ENCODE measurements at places on chromosomes 4 and X.

GRCh38 chr4:73897380-73898136, 28.4 kb downstream of the CXCL1 start:
- DNase-seq = no peak
- no peaks in the 10 kb centered on the region for H3K4me1 ChIP-seq
- H3K27me3 ChIP-seq = no peaks in the 10 kb centered on the region
- no peak overlapping the region for H3K27ac ChIP-seq

GRCh38 chr4:152095701-152096070, 334.9 kb upstream of the GATB start:
- DNase-seq = no peak
- H3K36me3 ChIP-seq = no peaks in the 10 kb centered on the region
- H3K27ac ChIP-seq = no peak overlapping the region
- no peaks in the 10 kb centered on the region for H3K27me3 ChIP-seq

DNA sequence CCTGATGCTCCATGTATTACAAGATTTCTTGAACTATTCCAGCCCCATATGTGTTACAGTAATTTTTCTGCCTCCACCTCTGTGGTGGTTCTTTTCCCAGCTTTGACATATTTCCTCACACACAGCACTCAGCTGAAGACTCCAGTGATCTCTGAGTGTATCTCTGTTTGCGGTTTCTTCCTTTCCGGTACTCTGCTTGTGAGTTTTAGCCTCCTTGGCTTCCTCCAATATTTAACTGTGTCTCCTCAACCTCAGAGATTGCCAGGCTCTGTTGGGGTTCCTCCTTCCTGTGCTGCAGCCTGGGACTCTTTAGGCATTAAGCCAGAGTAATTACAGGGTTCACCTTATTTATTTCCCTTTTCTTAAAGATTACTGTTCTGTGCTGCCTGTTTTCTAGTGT, 73.2 kb downstream of the NFKB1 start:
- H3K27ac ChIP-seq = no peak overlapping the region
- H3K4me3 ChIP-seq = no peak overlapping the region
- no peaks in the 10 kb centered on the region for H3K27me3 ChIP-seq
- H3K36me3 ChIP-seq = peaks cover 3% of the 10 kb centered on the region
- H3K4me1 ChIP-seq = no peaks in the 10 kb centered on the region
- DNase-seq = no peak

DNA sequence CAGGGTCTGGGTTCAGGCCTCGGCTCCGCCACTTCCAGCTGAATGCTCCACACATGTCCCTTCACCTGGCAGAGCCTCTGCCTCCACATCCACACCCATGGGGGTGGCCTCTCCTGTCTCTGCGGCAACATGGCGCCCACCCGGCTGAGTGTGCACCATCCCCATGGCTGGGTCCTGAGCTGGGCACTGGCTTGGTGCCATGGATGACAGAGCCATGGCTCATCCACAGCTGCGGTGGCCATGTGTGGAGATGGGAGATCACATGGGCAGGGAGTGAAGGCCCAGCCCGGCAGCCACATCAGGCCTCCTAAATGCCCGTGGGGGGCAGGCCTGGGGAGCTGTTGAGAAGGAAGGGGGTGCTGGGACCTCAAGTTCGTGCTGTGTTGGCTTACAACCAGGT, 213.7 kb downstream of the AFAP1 start:
- no peak overlapping the region for H3K4me3 ChIP-seq
- no peaks in the 10 kb centered on the region for H3K27me3 ChIP-seq
- H3K36me3 ChIP-seq = no peaks in the 10 kb centered on the region
